GM12892 (cell line): ENCODE measurements at places on chromosomes 4 and X.

DNA sequence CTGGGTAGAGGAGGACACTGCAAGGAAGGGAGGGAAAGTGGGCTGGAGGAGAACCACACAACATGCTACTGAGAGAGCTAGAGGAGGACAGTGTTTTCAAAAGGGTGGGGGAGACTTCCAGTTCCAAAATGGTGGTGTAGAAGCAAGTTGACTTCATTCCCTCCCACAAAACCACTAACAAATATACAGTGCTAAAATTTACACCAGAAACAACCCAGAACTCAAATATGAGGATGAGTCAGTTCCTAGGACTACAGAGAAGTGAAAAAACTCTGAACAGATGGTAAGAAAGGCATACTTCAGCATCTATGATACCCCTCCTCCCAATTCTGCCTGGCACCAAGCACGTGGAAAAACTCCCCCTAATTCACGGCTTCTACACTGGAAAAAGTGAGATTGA, 9.8 kb downstream of the AADAT start:
- DNase-seq: no peak

GRCh38 chrX:86829786-86830185, 681.5 kb downstream of the DACH2 start:
- no peak for DNase-seq

- no peak for DNase-seq
Observed at GRCh38 chr4:71368906-71369305, 30.1 kb downstream of the SLC4A4 start.

GRCh38 chr4:106565727-106566126, 197.1 kb upstream of the GIMD1 start:
- DNase-seq: no peak

GRCh38 chr4:7298619-7299009, 106.3 kb downstream of the SORCS2 start:
- no peak for DNase-seq

GRCh38 chr4:153211986-153212728, 7.9 kb downstream of the TRIM2 start:
- DNase-seq: no peak

DNA sequence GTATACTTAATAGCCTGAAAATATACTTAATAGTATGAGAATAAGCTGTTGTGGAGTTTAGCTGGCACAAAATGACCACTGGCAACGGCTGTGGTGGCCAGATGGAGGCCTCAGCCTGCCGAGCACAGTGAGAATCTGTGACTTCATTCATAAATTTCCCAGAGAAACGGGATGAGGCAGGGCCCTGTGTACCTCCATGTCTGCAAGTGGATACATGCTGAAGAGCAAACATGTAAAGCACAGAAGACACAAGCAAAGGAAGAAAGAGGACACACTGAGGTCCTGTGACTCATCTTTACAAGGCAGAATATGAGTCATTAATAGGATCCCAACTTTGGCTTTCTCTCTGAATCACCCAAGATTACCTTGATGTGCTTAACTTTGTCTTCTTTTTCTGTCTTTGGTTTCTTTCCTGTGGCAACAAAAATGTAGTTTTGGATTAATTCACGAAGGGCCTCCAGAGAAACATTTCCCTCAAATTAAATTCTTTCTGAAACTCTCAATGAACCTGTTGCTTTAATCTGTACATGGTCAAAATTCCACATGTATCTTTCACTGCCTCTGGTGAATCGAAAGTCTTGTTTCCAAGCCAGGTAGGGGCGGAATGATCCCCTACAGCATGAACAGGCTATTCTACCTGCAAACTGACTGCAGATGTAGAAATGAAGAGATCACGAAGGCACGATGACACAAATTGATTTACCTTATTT, 56.4 kb downstream of the IRF2 start:
- DNase-seq: no peak

DNA sequence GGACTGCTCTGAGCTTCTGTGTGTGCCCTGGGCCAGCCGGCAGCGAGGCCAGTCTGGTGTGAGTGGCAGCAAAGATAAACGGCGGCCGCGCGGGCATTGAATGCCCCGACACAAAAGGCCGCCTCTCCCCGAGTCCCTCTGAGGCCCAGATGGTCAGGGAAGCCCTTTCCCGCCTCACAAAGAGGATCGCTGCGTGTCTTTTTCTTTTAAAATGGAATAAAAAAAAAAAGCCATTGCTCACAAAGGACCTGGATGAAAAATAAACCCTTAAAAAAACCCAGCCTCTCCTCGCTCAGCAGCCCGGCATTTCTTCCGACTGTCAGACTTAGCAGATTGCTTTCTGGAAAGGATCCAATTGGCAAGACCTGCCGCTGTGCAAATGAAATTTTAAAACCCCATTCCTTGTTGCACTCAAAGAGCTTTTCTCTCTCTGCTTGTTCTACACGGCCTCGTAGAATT, 578.7 kb downstream of the BCOR start:
- no peak for DNase-seq

DNA sequence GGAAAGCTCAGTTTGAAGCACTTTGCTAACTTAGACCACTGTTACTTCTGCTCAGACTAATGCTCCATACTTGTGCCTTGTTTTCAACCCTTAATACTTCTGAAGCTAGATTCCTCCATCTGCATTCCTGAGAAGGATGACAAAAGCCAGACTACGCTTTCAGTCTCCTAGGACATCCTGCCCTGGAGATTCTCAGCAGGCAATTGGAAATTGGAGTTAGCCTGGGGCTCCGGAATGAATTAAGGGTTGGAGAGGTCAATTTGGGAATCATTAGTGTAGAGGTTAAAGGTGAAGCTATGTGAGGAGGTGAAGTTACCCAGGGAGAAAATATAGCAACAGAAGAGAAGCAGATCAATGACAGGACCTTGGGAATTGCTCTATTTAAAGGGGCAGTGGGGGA, 215.9 kb upstream of the MBNL3 start:
- DNase-seq: no peak

DNA sequence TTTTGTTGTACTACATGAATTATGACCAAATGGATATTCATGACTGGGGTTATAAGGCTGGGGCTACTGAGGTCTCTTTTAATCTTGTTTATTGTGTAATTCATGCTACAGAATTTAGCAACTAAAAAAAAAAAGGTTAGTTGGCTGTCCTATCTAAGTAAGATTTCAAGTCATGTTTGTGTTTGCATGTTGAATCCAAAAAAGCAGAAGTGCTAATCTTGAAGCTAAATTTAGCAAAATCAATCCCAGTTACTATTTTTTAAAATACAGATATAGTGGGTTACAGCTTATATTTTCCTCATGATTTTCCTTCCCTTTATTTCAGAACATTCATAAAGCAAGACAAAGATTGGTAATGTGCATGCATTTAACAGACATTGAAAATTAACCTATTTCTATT, 19.4 kb downstream of the MTMR1 start:
- no peak for DNase-seq

- DNase-seq: no peak
Observed at GRCh38 chr4:7818399-7818911, 121.2 kb downstream of the AFAP1 start.

DNA sequence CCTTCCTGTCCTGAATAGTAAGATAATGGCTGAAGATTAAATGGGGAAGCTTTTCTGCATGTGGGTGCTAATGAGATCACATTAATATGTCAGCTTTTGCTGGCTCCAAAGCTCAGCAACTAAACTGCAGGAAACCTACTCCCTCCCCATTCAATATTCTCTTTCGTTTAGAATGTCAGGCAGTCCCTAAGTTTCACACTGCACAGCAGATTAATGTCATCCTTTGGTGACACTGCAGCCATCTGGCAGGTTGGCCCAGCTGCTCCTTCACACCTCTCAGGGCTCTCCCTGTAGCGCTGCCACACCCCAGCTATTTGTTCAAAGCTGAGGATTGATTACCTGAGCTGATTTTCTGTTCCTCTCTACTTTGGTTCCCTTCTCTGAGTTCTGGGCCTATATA, 110.5 kb downstream of the KDR start:
- DNase-seq: no peak

- DNase-seq: no peak
Observed at GRCh38 chrX:63434665-63435064, 83.5 kb upstream of the SPIN4 start.

DNA sequence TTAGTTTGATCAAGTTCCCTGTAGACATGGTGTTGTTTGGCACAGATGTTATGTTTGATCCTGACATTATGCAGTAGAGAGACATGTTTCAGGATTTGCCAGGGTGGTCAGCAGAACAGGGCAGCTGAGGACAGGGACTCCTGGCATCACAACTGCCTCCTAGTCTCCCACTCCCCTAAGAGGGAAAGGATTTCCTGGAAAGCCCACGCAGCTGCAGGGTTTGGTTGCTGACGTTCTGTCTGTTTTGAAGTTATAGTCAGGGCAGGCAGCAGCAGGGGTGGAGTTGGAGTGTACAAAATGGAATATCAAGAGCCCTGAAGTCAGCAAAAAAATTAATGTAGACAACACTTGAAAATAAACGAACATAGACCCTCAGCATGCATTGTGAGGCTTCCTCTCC, 125.4 kb downstream of the CPE start:
- DNase-seq: no peak

- no peak for DNase-seq
Observed at GRCh38 chr4:171622729-171623128, 190.5 kb upstream of the GALNTL6 start.

DNA sequence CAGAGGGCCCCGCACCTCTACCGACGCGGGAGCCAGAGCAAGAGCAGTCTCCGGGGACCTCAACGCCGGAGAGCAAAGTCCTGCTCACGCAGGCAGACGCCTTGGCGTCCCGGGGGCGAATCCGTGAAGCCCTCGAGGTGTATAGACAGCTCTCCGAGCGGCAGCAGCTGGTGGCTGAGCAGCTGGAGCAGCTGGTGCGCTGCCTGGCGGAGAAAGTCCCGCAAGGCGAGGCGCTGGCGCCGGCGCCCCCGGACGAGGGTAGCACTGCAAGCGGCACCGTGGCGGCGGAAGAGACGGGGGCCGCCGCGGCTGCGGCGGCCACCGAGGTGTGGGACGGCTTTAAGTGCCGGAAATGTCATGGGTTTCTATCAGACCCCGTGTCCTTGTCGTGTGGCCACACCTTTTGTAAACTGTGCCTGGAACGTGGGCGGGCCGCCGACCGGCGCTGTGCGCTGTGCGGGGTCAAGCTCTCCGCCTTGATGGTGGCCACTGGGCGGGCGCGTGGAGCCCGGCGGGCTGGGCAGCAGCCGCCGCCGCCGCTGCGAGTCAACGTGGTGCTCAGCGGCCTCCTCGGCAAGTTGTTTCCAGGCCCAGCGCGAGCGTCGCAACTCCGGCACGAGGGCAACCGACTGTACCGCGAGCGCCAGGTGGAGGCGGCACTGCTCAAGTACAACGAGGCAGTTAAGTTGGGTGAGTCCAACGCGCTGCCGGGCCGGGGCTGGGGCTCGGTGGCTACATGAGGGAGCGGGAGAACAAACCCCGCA, 672 bp downstream of the LONRF3 start:
- DNase-seq: peak; percentile 27

DNA sequence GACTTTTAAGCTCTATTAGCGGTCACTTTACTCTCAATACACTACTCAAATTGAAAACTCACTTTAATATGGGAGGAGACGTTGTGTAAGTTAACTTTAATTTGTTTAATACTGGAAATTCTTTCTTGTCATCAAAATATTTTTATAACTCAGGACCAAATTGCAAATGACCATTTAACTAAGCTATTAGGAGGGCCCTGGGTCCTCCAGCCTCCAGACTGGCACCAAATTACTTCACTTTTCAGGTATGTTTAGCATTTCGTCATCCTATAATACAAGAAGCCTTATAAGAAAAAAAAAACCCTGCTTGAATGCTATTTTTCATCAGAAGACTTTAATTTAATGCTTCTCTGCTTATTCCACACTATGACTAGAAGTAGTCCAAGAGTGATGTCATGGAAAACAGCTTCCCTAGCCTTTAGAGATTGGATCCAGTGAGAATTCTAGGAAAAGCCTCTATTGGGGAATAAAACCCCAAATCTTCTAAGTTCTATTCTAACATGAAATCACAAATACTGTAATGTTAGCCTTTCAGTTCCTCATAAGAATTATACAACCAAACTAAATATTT, 6.6 kb downstream of the KLHL15 start:
- no peak for DNase-seq

- DNase-seq: no peak
Observed at GRCh38 chrX:132001127-132001526, 22.0 kb upstream of the STK26 start.

DNA sequence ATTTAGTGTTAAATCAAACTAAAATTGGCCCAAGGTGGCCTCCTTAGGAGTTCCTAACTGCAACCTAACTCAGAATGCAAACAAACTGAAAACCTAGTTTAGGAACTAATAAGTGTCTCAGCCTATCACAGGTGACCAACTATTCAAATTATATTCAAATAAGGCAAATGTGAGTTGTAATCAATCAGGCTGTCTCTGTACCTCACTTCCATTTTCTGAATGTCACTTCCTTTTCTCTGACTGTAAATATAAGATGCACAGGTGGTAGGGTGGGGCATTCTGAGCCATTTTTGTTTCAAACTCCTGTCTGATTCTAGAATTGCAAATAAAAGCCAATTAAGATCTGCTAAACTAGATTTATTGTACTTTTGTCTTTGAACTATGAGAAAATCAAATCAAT, 401.5 kb downstream of the PPP3CA start:
- DNase-seq: no peak

DNA sequence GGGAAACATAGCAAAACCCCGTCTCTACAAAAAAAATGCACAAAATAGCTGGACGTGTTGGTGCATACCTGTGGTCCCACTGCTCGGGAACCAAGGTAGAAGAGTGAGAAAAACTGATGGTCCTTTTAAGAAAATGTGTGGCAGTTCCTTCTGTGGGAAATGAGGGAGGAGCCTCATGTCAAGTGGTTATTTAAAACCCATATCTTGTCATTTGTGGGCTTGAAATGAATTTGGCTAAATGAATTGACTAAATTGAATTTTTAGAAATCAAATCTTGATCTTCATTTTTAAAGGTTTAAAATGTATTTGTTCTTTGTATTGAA, 16.2 kb upstream of the LAMP2 start:
- no peak for DNase-seq

DNA sequence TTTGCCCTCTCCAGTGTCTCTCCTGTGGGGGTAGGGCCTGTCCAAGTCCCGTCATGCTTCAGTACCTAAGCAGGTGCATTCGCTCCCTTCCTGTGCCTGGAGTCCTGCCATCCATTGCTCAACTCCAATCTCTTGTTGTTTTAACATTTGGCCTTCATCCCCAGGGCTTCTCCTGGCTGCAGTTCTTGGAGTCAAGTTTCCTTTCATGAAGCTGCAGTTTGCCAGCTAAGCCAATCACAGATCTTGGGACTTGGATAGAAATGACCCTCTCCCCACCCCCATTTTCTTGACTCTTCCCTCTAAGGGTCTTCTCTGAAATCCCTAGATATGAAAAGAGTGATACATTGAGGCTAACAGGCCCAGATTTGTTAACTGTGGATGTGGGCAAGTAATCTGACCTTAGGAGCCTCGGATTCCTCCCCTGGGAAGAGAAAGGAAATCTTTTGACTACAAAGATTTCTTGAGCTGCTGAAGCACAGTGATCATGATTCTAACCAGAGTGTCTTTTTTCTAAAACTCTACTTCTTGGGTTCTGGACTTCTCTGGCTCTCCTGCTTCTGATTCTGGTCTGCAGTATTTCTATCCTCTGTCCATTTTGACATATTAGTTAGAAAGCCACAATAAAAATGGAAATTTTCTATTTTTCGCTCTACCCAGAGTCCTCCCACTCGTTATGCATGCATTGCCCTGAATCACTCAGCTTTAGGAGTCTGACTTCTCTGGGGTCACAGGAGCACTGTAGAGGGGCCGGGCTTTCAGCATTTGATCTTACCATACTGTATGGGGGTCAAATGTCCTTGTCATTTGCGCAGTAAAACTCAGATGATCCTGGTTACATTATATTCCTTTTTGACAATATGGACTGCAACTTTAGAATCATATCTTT, 61.0 kb downstream of the CHRNA9 start:
- DNase-seq: no peak
